ENCODE measurements at places on chromosomes 7 and 10.

DNA sequence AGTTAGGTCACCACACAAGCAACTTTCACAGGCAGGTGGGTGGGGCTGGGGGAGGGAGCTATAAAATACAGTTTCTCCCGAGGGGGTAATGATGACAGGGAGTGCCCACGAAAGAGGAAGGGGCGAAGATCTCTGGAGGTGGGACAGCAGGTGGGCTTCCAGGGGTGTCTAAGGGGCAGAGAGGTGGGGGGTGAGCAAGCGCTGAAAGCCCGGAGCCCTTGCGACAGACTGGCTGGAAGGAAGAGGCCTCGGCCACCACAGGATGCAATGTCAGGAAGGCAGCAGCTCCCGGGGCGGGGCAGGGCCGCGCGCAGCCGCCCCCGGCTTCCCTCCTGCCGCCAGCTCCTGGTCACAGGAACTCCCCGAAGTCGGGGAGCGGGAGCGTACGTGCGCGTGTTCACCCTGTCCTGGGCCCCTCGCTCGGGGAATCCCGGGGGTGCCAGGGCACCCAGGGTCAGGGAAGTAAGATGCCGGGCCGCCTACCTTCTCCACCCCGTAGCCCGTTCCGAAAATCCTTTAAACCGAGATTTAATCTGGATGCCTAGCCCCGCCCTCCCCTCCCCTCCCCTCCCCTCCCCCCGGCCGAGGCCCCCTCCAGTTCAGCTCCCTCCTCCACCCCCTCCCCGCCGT is 105.2 kb upstream of the PPIF start:
- DNase-seq, result peak; percentile 24

GRCh38 chr10:6394084-6394483 is 186.0 kb downstream of the PRKCQ start:
- DNase-seq, result peak; percentile 29

- no peak for DNase-seq
Measured at GRCh38 chr7:91165846-91166230, 98.4 kb upstream of the FZD1 start.

DNA sequence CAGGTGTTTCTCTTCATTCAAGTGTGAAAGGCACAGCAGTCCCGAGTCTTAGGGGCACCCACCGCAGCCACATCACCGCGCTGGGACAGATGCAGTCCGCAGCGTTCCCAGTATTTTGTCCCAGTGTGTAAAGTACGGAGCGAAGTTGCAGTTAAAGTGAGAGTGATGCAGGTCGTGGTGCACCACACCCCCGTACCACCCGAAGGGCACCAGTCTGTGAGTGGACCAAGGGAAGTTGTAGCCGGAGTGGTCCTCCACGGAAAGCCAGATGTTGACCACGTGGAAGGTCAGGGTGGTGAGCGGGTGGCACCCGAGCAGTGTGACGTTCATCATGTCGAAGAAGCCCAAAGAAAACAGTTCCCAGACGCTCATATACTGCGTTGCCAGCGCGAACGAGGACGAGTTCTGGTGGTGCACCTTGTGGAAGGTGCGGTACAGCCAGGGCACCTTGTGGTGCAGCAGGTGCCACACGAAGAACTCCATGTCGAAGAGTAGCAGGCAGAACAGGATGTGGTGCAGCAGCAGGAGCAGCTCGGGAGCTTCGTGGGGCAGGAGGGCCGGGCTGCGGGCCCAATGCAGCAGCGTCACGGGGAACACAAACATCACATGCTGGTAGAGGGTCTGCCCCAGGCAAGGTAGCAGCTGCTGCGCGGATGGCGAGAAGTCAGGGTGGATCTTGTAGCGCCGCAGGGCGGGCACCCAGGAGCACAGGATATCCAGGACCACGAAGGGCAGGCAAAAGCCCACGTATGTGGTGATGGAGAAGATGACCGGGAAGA is 526 bp downstream of the CH25H start:
- DNase-seq, result no peak

DNA sequence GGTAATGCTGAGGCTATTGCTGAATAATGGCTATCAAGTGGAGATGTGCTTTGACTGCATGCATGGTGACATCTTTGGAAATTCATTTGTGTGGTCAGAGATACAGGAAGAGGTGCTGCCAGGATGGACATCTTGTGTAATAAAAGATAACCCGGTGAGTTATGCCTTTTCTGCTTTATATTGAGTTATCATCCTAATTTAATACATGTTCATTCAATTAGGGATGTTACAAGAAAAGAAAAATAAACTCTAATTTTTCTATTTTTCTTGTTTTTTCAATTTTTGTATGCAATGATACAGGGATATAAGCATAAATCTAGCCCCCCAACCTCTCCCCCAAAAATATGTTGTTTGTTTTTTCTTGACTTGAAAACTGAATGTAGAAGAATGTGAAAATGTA is 26.4 kb upstream of the LMOD2 start:
- no peak for DNase-seq

DNA sequence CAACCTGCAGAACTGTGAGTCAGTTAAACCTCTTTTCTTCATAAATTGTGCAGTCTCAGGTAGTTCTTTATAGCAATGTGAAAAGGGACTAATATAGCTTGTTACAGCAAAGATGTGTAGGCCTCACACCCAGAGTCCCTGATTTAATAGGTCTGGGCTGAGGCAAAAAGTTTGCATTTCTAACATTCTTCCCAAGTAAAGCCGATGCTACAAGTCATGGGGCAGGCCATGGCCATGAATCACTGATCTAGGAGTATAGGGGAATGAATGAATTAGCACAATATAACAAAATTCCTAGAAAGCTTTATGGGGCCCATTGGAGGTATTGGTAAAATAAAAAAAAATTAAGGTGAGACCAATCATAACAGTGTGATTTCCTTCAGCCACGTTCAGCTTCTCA is 11.5 kb upstream of the AASS start:
- no peak for DNase-seq

DNA sequence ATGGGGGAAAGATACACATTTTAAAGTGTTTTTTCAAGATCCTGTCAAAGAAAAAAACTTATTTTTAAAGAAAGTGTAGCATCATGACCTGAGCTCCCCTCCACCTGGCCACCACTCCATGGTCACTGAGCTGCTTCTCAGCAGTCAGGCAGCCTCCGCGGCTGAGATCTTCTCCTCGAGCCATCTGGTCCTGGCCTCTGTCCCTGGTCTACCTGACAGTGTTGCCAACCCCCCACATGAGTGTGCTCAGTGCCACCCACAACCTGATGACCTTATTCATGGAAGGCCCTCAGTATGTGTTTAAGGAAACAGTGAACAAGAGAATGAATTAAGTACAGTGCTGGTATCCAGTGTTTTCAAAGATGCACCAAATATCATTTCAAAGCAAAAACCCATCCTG is 694.5 kb upstream of the NRP1 start:
- DNase-seq, result no peak

GRCh38 chr7:8143151-8143874 is 118.7 kb downstream of the ICA1 start:
- DNase-seq, result no peak

- DNase-seq, result no peak
Measured at GRCh38 chr7:24323961-24324480, 40.0 kb downstream of the NPY start.

GRCh38 chr10:62284221-62284620 is 15.6 kb upstream of the RTKN2 start:
- no peak for DNase-seq

- no peak for DNase-seq
Measured at GRCh38 chr10:64379898-64380297, 858.7 kb downstream of the REEP3 start.

GRCh38 chr7:1748839-1749173 is 78.7 kb downstream of the ELFN1 start:
- DNase-seq, result no peak

- no peak for DNase-seq
Measured at GRCh38 chr7:129723679-129724078, 112.2 kb downstream of the NRF1 start.

- DNase-seq, result no peak
Measured at GRCh38 chr7:101294039-101294831, 27.4 kb downstream of the IFT22 start.

Measured in midbrain (tissue), 1 donor.